Activated CD4-positive, alpha-beta memory T cell treated with anti-CD3 and anti-CD28 coated beads for 36 hours (primary cell): ENCODE measurements at places on chromosomes 7 and 10. TPM values are rescaled to one million over a fixed set of nuclear protein-coding genes. Genes with fewer than 3 reads are reported as not detected.

DNA sequence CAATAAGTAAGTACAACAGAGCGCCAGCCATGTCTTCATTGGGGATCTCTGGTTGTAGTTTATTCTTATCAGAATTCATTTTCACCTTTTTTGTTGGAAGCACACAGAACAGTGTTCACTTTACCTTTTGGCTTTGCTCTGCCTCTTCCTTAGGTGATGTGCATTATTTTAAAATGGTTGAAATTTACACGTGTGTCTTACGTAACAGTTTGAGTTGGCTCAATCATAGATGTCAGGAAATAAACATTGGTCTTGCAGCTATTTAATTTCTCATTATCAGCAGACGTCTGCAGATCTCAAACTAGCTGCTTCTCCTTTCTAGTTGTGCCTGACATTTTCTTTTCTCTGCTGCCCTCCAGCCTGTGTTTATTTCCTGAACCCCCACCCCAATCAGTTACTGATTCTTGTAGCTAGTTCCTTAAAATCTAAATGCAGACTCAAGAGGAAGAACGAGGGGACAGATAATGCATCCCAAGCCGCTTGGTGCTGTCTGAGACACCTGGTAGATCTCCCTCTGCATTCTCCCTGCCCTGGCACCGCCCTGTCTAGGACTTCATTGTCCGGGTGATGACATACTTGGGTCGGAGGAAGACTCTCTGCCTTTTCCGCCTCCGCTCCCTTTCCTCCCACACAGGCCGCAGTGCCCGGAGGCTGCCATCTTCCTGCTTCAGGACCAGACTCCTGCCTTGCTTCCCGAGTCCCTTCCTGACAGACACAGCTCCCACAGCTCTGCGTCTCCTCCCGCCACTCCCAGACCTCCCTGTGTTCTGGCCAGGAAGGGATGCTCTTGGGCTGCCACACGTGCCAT is 108.2 kb downstream of the ANKRD61 start:
- no peak for DNase-seq

DNA sequence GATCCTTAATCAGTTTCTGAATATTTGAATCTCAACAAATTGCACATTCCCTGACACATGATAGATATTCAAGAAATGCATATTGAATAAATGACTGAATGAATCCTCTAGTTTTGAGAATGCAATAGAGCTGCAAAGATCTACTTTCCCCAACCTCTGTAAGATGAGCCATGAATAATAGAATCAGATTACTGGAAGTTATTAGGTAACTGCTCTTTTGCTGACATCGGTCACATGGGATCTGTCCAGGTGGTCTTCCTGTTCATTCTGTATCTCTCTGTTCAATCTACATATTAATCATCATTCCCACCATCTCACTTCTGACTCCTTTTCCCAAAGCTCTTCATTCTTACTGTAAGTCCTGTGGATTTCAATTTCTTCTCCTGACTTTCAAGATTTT is 638.7 kb downstream of the SORCS1 start:
- DNase-seq = no peak

- DNase-seq = no peak
Measured at GRCh38 chr10:104122225-104123107, 495 bp downstream of the SFR1 start.

DNA sequence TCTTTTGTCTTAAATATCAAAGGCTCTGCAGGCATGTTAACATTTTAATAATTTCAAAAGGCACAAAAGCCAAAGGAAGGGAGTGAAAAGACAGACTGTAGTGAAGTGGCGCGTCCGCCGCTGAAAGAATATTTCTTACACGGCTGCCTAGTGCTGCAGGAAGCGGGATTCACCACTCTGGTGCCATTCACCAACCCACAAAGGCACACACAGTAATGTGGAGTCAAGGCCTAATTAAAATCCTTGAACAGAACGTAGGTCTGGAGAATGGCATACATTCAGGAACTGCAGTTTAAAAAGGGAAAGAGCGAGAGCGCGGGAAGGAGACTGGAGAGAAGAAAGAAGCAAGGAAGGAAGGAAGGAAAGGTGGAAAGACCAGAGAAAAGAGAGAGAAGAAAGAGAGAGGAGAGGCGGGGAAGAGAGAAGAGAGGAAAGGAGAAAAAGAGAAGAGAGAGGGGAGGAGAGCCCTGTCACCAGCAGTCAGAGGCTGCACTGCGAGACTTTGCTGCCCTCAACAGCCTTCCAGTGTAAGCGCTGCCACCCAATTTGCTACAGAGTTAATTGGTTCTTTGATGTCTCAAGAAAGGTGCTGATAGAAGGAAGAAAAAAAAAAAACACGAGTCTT is 554.0 kb downstream of the MDFIC start:
- peak; percentile 28 for DNase-seq

CALCR gene
- total RNA-seq = not detected

SLC29A4 gene
- total RNA-seq = 0.45 TPM

DNA sequence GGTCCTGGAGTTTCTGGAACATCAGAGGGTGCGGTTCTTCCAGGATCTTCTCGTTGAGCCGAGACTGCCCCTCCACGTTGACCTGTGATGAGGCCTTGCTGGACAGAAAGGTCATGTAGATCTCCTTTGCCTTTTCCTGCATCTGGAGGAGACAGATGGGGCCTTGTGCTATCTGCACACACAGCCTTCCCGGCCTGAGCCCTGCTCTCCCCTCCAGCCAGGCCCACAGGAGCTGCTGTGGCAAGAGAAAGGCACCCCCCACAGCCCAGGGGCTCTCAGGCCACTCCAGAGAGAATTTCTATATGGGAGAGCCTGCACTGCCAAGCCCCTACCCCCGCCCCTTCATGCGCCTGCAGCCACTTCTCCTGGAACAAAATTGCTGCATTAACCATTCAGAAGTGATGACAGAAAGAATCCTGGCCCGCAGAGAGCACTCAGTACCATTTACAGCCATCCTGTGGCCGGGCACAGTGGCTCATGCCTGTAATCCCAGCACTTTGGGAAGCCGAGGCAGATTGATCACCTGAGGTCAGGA is 26.9 kb downstream of the RGS10 start:
- no peak for DNase-seq

GRCh38 chr7:134907639-134908038 is 78.7 kb upstream of the AGBL3 start:
- no peak for DNase-seq

GPRIN2 gene
- not detected for total RNA-seq

DNA sequence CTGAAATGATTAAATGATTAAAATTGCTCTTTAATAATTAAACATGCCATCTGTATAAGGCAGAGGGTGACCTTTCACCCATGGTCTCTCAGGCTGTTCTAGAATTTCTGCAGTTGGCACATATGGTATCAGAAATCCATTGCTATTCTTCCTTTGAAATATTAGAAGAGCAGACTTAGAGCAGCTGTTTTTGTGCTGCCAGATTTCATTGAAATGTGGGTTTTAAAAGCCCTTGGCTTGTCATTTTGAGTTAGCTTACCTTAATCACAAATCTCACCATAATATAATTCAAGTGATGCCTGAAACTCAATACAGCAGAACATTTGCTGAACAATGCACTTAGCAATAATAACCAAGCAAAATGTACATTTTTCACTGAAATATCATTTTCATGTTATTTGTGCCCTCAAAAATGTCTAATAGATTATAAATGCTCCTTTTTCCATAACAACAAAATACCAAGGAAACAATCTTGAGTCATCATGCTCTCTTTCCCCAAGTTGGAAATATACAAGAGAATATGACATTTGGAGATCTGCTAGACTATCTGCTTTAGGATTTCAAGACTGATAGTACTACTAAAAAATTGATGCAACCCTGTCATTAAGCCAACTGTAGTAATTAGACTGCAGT is 16.1 kb upstream of the PTTG1IP2 start:
- DNase-seq = no peak

GRCh38 chr7:39700932-39701331 is 77.6 kb downstream of the RALA start:
- DNase-seq = no peak
